Activated CD8-positive, alpha-beta T cell treated with anti-CD3 and anti-CD28 coated beads for 36 hours (primary cell): ENCODE measurements at places on chromosomes 3 and 15. TPM values are rescaled to one million over a fixed set of nuclear protein-coding genes. Genes with fewer than 3 reads are reported as not detected.

DNA sequence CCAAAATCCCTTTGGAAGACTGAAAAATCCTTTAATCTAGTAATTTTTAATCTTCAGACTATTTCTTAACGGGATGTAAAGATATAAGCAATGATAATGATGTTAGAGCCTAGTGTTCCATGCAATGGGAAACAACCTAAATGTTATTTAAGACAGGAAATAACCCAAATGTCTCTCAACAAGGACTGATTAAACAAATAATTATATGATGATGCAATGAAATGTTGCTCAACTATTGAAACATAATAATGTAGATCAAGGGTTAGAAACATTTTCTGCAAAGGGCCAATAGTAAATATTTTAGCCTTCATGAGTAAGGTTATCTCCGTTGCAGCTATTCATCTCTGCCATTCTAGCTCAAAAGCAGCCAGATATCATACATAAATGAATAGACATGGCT is 275.4 kb downstream of the NEK10 start:
- DNase-seq, result no peak

GRCh38 chr15:69577397-69577796 is 124.8 kb downstream of the RPLP1 start:
- DNase-seq, result no peak

ALDH1L1 gene
- not detected for total RNA-seq

TLR9 gene
- total RNA-seq, result 2.0 TPM

FBXW12 gene
- not detected for total RNA-seq

GRCh38 chr3:43757666-43758321 is 67.1 kb downstream of the ABHD5 start:
- no peak for DNase-seq

ATP8B4 gene
- 5.8 TPM for total RNA-seq

- no peak for DNase-seq
Observed at GRCh38 chr3:4030624-4031023, 231.4 kb downstream of the LRRN1 start.

DNA sequence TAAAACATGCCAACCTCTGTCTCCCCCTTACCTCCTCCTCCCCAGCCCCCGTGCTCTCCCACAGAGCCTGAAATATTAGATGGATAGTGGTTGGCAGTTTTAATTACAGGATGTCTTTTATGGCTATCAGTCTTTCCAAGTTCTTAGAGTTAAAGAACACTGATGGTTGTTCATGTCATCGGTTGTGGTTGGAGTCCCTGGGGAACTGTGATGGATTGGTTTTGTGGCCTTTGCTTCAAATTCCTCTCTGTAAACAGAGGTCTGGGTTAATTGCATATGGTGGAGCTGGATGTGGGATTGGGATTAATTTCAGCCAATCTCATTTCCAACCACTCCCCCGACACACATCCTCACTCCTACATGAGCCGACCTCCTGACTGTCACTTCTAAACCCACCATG is 164.5 kb upstream of the PROK2 start:
- no peak for DNase-seq

GRCh38 chr15:59206623-59207183 is at the start of gene LDHAL6B:
Gene LDHAL6B, plus strand, starts transcription at chr15:59206843. Its CDS starts 98 bp downstream, at chr15:59206941.
- no peak for DNase-seq

GRCh38 chr3:4332991-4333390 is 29.8 kb downstream of the SETMAR start:
- DNase-seq, result no peak

AGBL1 gene
- total RNA-seq, result not detected

ADPGK gene
- total RNA-seq, result 65.1 TPM

GRCh38 chr15:62603742-62604141 is 438.7 kb upstream of the C2CD4B start:
- no peak for DNase-seq

- DNase-seq, result no peak
Observed at GRCh38 chr3:101203411-101203810, 117.0 kb downstream of the IMPG2 start.

DNA sequence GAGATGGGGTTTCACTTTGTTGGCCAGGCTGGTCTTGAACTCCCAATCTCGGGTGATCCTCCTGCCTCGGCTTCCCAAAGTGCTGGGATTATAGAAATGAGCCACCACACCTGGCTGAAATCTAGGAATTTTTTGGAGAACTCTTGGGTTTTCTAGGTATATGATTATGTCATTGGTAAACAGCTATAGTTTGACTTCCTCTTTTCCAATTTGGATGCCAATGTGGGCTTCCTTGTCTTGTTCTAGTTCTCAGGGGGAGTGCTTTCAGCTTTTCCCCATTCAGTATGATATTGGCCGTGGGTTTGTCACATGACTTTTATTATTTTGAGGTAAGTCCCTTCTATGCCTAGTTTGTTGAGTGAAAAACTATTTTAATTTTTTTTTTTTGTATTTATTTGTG is 17.9 kb downstream of the KCNMB3 start:
- DNase-seq, result no peak

- DNase-seq, result no peak
Observed at GRCh38 chr3:51670053-51670822, 814 bp upstream of the TEX264 start.

GRCh38 chr15:40104296-40104864 is 4.3 kb downstream of the BMF start:
- DNase-seq, result no peak

ROBO1 gene
- total RNA-seq, result 8.6 TPM

DNA sequence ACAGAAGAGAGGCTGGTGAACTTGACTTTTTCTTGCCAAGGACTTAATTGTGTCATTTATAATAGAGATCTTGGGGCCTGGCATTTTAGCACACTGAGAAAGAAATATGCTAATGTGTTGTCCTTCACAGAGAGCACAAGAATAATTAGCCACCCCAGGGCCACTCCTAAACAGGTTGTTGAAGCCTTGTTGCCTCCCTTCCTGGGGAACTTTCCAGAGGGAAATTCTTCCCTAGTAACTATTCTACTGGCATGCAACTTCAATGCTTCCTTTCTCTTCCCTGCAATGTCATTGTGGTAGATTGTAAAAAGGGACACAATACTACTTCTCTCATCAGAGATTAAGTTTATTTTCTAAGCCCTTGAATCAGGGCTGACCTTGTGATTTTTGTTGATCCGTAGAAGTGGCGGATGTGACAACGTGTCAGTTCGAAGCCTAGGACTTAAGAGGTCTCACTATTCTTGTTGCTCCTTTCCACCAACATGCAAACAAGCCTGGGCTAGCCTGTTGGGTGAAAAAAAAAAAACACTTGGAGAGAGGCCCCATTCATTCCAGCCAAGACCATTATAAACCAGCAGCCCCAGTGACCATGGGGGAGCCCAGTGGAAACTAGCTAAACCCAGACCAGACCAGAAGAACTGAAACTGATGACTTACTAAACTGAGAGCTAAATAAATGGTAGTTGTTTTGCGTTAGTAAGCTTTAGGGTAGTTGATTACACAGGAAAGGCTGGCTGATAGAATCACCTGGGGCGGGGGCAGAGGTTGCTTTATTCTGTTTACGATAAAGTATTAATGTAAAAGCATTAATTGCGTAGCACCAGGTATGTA is 287.2 kb downstream of the SHQ1 start:
- no peak for DNase-seq

ALS2CL gene
- total RNA-seq, result 2.0 TPM

DNA sequence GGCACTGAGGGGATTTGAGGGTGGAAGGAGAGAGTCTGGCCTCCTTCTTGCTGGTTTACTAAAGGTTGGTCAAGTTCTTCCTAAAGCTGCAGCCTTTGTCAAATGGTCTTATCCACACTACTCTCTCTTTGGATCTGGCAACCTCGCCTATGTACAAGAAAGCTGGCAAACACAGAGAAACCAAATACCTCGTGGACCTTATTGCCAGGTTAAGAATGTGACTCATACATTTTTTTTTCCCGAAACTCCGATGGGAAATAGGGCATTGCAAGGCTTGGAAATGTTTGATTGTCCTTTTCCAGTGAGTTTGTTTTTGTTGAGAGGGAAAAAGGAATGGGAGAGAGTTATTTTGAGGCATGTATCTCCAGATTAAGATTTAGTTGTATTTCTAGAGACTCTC is 13.9 kb downstream of the EOMES start:
- no peak for DNase-seq

PAQR5 gene
- total RNA-seq, result not detected

DNA sequence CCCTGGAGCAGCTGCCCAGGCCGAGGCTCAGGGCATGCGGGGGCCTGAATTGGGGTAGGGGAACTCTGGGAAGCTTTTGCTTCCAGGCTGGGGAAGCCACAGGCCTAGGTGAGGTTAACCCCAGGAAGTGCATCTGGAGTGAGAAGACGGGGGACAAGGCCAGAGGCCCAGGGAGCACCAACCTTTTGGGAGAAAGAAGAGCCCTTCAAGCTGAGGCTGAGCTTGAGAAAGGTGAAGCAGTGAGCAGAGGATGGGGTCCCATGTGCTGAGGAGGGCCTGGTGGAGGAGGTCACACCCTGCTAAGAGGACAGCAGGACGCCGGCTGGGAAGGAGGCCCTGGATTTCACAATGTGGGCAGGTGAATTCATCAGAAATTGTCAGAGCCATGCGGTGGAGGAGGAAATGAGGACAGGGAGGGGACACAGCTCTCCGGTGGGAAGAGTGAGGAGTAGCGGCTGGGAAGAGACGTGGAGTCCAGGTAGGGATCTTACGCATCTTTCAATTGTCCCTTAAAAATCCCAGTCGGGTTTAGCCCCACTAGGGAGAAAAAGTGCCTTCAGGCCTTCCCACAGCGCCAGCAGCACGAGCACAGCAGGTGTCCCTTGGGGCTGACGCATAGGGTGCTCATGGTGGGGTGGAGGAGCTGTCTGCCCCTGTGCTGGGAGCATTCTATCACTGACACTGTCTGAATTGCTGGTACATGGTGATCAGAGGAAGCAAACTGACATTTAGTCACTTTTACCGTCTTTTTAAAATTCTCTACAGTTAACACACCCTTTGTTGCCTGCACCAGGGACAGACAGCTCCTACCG is 50.9 kb downstream of the HCN4 start:
- peak; percentile 4 for DNase-seq

RFC4 gene
- 125 TPM for total RNA-seq

- DNase-seq, result no peak
Observed at GRCh38 chr3:81742581-81742980, 18.9 kb downstream of the GBE1 start.

DNA sequence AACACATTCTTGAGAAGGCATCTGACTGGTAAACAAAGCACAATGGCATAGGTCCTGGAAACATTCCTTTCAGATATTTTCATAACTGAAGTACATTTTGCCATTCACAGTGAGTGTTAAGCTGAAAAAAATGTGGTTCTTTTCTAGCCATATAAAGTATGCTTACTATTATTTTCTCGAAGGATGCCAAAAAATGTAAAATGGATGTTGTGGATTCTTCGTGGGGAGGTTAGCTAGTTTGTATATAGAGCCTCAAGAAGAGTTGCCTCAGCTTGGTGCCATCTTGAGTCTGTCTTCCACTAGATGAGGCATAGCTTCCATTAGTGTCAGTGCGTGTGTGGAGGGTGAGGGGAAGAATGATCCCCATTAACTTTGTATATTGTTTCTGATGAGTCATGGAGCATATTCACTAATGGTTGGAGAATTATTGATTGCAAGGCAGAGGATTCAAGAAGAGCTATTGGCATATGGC is 4.1 kb downstream of the MBNL1 start:
- DNase-seq, result peak; percentile 75

GRCh38 chr15:67755264-67755663 is 70.0 kb upstream of the SKOR1 start:
- peak; percentile 12 for DNase-seq
